ENCODE measurements at places on chromosomes 7 and 10.

- no peak for DNase-seq
These were observed 39.8 kb downstream of the ELFN1 start for GRCh38 chr7:1709900-1710299.

DNA sequence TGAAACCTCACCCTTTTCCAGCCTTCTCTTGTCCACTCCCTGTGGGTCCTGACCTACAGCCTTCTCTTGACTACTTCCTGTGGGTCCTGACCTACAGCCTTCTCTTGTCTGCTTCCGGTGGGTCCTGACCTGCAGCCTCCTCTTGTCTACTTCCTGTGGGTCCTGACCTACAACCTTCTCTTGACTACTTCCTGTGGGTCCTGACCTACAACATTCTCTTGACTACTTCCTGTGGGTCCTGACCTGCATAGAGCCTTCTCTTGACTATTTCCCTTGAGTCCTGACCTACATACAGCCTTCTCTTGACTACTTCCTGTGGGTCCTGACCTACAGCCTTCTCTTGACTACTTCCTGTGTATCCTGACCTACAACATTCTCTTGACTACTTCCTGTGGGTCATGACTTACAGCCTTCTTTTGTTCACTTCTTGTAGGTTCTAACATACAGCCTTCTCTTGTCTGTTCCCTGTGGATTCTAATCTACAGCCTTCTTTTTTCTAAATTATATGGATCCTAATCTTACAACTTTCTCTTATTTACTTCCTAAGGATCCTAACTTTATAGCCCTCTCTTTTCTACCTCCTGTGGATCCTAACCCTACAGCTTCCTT, 36.5 kb downstream of the C10orf71 start:
- no peak for DNase-seq

DNA sequence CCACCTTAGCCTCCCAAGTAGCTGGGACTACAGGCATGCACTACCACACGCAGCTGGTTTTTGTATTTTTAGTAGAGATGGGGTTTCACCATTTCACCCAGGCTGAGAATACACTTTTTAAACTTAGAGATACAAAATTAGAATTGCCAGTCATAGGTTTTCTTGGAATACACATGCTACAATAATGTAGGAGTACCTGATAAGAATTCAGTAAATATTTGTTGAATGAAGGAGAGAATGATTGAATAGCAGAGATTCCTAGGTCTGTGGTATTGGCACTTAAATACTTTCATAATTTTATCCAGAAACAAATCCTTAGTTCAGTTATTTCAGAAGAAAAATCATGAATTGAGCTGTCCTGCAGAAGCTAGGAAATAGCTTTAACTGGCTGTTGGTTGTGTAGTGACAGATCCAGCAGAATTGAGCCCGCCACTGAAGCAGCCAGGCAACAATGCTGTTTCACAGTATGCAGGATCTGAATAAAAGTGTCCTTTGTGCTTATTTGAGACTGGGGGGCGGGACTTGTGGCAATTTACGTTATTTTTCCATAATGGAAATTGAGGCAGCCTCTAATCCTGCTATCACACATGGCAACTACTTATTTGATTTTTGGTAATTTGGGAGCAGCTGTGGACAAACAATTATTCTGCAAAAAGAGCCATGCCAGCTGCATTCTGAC, 31.5 kb downstream of the NRF1 start:
- no peak for DNase-seq

DNA sequence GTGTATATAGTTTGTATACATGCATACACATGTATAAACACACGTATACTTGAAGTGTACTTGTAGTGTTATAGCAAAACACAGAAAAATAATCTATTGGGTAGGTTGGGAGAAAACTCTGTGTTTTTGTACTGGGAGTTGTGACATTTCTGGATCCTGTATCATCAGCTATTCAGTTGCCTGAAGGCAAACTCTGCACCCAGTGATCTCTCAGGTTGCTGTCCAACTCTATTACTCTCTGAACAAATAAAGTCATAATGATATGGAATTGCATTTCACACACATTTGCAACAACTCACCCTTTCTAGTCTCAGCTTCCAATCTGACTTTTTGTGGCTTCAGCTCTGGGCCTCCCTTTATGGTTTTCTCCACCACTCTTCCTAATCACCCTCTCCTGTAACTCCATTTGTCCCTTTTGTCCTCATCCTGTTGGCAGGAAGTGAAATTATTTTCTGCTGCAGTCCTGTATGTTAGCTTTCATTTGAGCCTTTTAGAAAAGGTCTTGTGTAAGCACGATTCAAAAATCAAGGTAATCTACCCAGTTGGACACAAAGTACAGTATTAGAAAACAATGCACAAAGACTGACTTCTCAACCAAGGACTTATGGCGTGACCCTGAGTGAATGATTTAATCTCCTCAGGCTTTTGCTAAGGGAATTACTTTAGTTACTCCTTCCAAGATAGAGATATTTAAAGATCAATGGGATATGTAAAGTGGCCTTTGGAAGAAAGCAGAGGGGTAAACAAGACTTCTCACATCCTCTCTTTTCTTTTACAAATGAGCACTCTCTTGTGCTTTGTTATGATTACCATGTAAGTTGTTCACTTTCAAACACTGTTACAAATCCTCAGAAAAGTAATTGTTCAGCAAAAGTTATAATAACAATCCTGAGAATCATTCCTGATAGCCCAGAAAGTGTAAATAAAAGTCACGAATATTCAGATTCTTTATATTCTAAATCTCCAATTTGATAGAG, 249.1 kb downstream of the KCND2 start:
- peak; percentile 83 for DNase-seq

GRCh38 chr10:43362191-43362839, 9.1 kb upstream of the FXYD4 start:
- peak; percentile 97 for DNase-seq

DNA sequence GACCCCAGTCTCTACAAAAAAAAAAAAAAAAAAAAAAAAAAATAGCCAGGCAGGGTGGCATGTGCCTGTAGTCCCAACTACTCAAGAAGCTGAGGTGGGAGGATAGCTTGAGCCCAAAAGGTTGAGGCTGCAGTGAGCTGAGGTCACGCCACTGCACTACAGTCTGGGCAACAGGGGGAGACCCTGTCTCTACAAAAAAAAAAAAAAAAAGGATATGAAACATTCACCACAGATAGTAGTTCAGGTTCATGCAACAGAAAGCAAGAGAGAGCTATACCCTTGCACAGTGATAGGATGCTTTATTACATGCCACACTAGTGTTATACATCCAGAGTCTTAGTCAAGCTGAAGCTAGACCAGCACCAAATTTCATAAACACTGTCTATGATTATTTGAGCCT, 148.4 kb upstream of the KAT6B start:
- DNase-seq, result no peak

- no peak for DNase-seq
These were observed 202.4 kb downstream of the CCDC3 start for GRCh38 chr10:12799144-12799543.

Measured in GM23338 (cell line).